Activated CD4-positive, alpha-beta T cell treated with anti-CD3 and anti-CD28 coated beads, Interleukin-2, amount 50 U/mL, for 4 hours (primary cell): ENCODE measurements at places on chromosomes 7 and 10.

- DNase-seq: no peak
Measured at GRCh38 chr10:126878594-126878993, 26.6 kb upstream of the DOCK1 start.

DNA sequence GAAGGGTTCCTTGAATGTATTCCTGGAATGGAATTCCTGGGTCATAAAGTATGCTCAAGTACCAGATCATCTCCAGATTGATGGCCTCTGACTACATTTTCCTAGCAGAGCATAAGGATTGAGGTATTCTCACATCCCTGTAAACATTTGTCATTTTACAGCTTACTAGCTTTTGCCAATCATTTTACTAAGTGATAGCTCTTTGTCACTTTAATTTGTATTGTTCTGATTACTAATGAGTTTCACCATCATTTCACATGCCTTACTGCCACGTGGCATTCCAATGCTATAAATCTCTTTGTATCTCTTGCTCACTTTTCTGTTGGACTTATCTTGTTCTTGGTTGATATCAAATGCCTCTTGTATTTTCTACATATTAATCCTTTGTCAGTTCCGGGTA lies 68.6 kb upstream of the CACNB2 start:
- DNase-seq: no peak

DNA sequence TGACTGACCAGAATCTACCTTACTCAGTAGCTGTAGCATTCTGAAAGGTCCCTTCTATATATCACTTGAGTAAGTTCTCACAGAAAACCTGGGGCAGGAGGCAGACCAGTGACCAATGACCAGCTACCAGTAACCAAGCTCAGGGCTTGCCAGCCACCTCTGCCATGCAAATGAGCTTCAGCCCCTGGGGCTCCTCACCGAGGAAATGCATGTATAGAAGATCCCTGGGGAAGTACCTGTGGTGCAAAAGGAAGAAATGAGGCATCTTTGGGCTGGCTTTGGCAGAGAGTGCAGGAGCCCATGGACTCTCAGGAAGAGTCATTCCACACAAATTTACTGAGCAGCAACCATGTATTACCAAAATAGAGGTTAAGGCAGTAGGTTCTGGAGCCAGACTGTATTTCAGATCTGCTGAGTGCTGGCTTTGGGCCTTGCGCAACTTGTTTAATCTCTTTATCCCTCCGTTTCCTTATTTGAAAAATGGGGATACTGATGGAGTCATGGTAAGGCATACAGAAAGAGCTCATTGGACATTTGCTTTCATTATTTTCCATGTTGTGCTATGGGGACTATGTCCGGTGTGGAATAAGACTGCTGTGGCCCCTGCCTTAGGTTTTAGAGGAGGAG lies 41.1 kb upstream of the FAM204A start:
- DNase-seq: no peak

GRCh38 chr10:103552856-103553742 lies 59.6 kb downstream of the NEURL1 start:
- no peak for DNase-seq

DNA sequence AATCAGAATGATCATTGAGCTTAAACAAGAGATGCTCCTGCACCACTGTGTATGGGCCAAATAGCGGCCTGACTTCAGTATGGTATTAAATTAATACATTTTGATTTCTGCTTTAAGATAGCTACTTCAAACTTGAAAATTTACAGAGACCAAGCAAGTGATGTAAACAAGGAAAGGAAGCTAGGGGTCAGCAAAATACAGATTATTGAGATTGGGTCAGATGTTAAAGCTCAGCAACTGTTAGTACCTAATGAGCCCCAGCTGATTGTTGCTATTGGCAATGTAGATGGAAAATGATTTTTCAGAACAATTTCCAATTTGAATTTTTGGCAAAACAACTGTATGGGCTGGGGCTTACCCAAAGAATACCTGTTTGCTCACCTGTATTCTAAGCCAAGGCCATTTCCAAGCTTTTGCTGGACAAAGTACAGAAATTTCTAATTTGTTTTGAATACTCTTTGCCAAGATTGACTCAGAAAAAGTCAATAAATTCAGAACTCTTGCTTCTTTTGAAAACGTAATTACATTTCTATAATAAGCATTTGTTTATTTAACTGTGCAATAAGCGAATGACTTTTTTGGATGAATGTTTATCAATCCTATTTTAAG lies 23.0 kb upstream of the DLD start:
- DNase-seq: no peak

DNA sequence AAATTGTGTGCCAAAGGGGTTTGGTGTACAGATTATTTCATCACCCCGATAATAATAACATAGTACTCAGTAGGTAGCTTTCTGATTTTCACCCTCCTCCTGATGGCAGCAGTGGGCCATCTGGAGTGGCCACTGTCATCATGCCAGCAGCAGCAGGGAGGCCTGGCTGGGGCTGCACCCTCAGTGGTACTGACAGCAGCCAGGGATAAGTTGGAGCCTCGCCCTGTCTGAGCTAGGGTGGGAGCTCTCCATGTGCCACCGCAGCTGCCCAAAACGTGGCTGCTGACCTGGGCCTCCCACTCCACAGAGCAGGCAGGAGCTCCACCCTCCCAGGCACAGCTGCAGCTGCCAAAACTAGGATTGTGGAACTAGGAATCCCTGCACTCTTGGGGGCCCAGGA lies 700.8 kb upstream of the KCND2 start:
- no peak for DNase-seq

GRCh38 chr7:27177795-27178320 lies 3.7 kb upstream of the HOXA10 start:
- DNase-seq: no peak

- no peak for DNase-seq
Measured at GRCh38 chr10:75565286-75566251, 134.1 kb downstream of the LRMDA start.

GRCh38 chr10:57716884-57717283 lies 550.8 kb downstream of the IPMK start:
- DNase-seq: no peak

- no peak for DNase-seq
Measured at GRCh38 chr10:47046321-47047126, 135.3 kb downstream of the PTPN20 start.

DNA sequence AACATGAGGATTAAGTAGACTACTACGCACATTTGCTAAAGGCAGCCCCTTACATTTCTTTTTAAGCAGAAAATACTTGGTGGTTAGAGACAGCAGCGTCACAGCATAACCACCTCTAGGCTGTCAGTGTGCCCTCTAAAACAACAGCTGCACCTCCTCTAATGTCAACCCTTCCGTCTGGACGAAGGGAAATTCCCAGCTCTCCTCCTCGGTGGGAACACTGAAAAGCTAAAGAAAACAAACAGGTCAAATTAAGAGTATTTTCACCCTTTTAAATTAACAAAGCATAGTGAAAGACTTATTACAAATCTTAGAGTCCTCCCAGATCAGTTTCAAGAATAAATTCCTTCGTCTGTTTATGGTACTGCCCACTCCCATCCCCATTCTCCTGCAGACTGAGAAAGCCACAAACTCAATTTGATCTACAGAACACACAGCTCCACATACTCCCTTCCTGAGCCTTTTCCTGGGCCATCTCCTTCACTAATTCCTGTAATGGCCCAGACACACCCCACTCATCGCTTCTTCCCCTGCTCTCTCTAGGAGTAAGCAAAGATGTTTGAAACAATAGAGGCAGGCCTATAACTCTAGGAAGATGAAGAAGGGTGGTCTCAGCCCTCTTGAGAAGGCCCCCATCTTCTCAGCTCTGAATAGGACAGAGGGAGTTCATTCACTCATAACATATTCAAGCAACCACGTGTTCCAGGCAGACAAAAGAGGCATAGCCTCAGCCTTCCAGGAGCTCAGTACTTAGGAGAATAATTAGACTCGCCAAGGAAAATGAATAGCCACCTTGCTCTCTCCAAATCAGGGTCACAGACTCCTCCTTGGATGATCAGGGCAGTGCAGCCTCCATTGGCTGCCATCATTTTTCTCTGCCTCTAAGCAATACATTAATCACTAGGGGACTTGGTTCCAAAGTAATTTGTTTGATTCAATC lies 47.5 kb upstream of the HNRNPH3 start:
- DNase-seq: no peak

DNA sequence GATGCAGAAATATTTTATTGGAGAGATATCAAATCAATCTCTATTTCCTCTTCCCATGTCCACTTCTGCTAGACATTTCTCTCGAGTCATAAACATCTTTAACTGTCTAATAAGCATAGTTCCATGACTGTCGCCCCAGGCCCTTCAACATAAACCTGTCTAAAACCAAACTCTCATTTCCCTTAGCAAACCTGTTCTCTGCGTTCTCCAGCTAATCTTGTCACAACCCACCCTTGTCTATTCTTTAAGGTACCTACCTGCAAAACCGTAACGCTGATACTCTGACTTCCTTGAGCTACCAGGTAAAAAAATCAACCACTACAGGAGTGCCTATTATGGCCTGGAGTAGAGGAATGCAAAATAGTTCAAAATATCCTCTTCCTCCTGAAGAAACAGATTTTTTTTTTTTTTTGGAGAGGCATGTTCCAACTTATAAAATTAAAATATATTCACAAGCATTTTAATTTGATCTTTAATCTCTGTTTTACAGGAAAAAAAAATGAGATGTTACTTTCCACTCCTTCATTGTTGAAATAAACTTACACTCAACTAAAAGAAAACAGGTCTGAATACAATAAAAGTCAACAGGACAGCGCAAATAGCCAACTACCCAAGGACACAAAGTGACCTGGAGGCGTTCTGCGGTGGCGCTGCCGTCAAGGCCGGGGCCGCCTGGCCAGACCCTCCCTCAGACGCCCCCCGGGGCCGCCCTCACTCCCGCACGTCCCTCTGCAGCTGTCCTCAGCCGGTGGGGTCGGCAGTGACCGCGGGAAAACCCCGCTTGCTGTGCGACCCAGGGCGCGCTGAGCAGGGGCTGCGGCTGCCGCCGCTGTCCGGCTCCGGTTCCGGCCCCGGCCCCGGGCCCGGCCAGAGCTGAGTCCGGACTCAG lies 765 bp downstream of the SLC25A40 start:
- DNase-seq: no peak

- DNase-seq: no peak
Measured at GRCh38 chr7:140390034-140390433, 8.3 kb downstream of the SLC37A3 start.

DNA sequence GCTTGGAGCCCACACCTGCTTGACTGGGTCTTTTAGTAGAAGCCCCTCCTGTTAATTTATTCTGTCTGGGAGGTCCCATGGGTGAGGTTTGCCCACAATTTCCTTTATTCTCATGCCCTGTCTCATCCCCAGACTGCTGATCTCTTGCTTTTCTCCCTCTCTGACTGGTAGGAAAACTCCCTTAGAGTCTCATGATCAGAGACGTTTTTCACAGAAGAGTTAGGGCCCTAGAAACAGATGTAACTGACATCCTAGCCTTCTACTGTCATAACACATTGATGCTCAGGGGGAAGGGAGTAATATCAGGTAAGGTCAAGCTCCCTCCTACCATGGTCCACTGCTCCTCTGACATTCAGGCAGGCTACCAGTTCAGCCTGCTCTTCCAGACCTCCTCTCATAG lies 43.7 kb upstream of the WASL start:
- DNase-seq: no peak

DNA sequence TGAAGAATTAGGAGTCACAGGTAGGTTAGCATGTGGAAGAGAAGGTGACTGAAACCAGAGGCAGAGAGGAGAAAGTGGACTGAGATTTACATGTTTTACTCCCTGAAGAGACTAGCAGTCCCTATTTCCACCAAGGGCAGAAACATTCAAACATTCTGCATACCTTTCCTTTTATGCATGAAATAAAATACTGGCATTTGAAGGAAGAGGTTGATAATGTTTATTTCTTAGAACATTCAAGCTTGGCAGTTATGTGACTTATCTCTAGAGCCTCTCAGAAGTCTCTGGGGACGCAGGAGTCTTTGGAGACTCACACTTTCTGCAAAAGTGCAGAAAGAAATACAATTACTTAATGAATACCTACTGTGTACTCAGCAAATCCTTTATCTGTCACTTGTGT lies 507.1 kb upstream of the C7orf33 start:
- DNase-seq: no peak

- no peak for DNase-seq
Measured at GRCh38 chr10:61452151-61452651, 980 bp downstream of the TMEM26 start.

- no peak for DNase-seq
Measured at GRCh38 chr10:14459665-14460064, 128.9 kb upstream of the FRMD4A start.

- DNase-seq: no peak
Measured at GRCh38 chr7:41205600-41205999, 497.3 kb downstream of the INHBA start.

DNA sequence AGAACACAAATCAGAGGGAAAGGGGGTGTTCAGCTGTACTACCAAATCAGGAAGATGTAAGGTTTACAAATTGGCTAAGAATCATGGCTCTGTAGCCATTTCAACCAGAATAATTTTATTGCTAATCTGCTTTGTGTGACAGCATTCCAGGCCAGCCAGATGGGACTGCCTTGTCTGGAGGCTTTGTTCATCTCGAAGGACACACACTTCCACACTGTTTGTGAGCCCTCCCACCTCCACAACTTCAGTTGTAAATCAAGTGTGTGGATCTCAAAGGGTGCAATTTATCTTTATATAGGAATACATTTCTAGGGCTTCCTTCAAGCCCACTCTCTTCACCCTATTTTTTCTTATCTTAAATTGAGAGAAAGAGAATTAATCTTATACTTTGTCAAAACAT lies 6.9 kb upstream of the OIT3 start:
- no peak for DNase-seq

GRCh38 chr10:119715628-119716505 lies 10.0 kb upstream of the INPP5F start:
- no peak for DNase-seq

DNA sequence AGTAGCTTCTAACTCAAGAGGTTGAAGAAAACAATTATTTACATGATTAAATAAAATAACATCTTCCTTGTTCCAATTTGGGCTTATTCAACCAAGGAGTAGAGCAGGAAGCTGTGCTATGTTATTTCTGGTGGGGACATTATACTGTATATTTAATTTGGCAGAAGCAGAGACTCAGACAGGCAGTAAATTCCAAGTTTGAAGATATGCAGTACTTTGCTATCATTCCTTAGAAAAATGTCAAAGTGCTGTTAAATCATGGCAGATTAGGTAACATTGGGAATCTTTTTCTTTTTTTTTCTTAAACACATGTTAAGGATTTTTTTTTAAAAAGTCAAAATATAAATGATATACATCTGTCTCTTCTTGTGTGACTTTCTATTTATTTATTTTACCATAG lies 190.1 kb downstream of the SUGCT start:
- DNase-seq: no peak

- DNase-seq: no peak
Measured at GRCh38 chr10:110591760-110592159, 24.3 kb downstream of the SMC3 start.

GRCh38 chr10:34403512-34403911 lies 411.6 kb downstream of the PARD3 start:
- no peak for DNase-seq

DNA sequence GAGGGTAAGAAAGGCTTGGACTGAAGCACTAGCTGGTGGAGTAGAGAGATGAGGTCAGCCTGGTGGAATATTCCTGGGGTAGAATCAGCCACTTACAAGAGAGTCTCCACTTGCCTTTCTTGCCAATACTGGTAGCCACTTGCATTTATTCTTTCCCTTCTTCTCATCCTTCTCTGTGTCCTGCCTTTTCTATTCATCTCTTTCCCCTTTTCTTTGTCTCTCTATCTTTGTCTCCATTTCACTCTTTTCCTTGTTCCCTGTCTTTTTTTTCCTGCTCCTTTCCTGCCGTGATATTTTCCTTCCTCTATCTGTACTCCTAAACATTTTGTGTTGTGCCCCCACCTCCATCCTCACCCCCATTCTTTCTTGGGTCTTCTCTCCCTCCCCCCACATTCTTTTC lies 214.3 kb downstream of the LRMDA start:
- no peak for DNase-seq
